Spleen (tissue), 13 donors: ENCODE measurements at places on chromosomes 11 and 22. TPM values are rescaled to one million over a fixed set of nuclear protein-coding genes. Genes with fewer than 3 reads are reported as not detected.

DNA sequence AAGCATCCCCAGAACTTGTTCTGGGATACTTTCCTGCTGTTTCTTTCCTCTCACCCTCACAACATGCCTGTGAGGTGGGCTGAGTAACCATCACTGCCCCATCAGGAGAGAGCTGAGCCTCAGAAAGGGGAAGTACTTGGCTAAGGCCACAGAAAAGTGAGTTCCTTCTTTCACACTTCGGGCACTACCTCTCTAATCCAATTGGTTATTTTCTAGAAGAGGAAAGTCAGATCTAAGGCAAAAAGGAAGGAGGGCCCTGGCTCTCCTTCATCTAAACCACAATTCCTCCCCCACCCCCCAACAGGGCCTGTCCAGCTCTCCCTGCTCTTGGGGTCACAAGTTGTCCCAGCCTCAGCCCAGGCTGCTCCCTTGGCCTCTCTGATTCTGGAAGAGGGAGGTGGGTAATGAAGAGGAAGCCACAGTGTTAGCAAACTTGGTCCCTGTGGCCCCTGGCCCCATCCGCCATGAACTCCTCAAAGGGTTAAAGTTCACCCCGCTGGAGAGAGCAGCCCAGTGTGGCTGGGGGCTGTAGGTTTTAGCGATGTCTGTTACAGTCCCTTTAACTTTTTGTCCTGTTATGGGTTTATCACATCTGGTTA lies 34.0 kb downstream of the SLC22A12 start:
- no peak for DNase-seq

- peak; percentile 89 for DNase-seq
Measured at GRCh38 chr11:79440571-79441460, at the start of gene TENM4. TENM4 (minus strand) TSS chr11:79441030; CDS start chr11:79069944, 371,086 bp downstream.

DNA sequence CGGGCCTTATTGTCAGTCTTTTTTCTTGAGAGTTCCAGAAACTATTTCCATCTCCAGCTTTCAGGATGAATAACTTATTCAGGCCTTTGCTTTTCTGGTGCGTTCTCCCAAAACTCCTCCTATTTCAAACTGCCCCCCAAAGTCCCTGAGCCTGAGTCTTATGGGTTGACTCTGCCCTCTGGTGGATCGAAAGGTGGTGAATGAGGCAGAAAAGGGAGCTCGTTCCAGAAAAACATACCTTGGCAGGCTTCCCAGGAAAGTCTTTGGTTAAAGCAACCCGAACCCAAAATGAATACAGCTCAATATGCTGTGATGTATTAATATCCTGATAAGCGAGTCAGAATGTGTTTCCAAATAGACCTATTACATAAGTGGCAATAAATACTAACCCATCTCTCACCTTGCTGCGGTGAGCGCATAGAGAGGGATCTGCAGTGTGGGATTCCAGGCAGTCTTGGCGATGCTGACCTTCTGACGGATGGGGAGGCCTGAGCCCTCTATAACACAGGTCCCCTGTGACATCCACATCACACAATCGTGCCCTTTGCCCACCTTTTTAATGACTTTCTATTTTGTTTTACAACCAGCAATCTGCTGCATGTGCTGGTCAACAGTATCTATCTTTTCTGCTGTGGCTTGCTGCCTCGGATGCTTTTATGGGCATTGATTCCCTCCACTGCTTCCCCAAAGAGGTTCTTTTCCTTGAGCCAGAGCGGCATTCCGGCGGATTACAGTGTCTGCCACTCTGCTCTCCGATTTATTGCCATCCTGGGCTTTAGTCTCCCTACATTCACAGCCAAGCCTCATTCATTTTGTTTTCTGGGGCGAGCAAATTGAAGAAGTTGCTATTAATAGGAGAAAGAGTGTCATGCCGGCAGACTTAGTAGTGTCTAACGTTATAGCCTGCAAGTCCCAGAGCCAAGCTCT lies 756.8 kb downstream of the NTM start:
- no peak for DNase-seq

GRCh38 chr11:45651841-45652749 lies 13.3 kb downstream of the CHST1 start:
- peak; percentile 66 for DNase-seq

Gene SLC17A6
- total RNA-seq: not detected
